Activated CD8-positive, alpha-beta T cell treated with anti-CD3 and anti-CD28 coated beads, Interleukin-2, amount 10 ng/mL, durations not matched to agents 7 days and 5 days (primary cell): ENCODE measurements at places on chromosomes 12 and 14.
A peak's percentile ranks its signal among the peaks of the same experiment; 100 is the strongest.

DNA sequence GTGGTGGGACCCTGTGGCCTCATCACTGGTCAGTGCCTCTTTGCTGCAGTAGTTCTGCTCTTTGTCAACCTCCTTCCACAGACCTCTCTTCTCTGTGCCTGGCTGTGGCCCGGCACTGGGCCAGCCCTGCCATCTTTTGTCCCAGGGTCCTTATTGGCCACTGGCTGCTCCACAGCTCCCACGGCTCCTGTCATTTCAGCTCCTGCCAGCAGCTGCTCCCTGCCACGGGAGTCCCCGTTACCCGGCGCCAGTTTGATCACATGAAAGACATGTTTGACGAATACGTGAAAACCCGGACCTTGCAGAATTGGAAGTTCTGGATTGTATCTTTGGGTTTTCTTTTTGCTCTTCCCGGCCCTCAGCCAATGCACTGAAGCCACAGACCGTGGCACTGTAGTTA, 35.4 kb downstream of the IL31 start:
- no peak for DNase-seq

GRCh38 chr12:93174473-93174872, 203.3 kb upstream of the NUDT4 start:
- DNase-seq, result no peak

GRCh38 chr12:53299101-53299453, 418 bp upstream of the MYG1 start:
- peak; percentile 59 for DNase-seq

DNA sequence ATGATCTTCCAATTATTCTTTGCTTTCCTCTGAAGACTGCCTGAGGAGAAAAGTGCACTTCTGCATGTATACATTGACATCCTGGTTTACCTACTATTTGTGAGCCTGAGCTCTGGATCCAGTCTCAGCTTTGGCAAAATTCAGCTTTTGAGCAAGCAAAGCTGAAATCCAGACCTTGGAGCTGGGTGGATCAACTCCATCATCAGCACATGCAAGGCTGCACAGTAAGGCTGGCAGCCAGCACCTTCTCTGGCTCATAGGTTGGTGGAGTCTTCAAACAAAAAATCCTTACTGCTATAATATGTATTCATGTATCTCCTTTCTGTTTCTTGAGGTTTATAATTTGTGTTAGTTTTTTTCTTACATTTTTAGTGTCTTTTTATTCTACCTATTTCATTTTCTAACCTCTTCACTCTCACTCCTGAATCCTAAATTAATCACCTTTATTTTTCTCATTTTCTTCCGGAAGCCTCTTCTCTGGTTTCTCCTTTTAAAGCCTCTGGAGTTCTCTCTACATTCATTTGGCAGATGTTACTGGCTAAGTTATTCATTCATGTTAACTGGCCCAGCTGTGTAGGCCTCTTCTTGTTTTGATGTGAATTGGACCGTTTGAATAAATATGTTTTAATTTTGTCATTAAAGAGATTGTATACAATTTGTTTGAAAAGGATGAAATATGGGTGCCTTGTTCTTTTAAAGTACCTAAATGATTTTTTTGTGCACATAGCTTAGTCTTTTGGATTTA, 224.8 kb downstream of the DACT1 start:
- DNase-seq, result no peak

DNA sequence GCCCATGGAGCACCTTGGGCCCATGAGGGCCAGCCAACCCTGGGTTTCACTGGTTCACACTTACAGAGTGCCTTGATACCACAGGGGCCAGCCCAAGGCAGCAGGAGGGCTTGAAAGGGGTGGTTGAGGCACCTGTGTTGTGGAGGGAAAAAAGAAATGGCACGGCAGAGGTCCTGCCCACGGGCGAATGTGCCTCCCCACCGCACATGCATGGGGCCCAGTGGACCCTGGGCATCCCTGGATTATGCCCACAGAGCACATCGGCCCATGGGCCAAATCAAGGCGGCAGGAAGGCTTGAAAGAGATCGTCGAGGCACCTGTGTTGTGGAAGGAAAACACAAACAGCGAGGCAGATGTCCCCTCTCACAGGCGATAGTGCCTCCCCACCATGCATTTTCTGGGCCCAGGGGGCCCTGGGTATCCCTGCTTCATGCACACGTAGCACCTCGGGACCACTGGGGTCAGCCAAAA, 378.1 kb downstream of the ALG10 start:
- no peak for DNase-seq

GRCh38 chr12:77723308-77723707, 107.4 kb upstream of the NAV3 start:
- DNase-seq, result no peak

GRCh38 chr14:99574099-99574880, 29.7 kb downstream of the CCDC85C start:
- no peak for DNase-seq

GRCh38 chr14:50070840-50071548, 45.4 kb downstream of the VCPKMT start:
- no peak for DNase-seq

GRCh38 chr12:21818627-21819026, 44.1 kb upstream of the KCNJ8 start:
- DNase-seq, result no peak

DNA sequence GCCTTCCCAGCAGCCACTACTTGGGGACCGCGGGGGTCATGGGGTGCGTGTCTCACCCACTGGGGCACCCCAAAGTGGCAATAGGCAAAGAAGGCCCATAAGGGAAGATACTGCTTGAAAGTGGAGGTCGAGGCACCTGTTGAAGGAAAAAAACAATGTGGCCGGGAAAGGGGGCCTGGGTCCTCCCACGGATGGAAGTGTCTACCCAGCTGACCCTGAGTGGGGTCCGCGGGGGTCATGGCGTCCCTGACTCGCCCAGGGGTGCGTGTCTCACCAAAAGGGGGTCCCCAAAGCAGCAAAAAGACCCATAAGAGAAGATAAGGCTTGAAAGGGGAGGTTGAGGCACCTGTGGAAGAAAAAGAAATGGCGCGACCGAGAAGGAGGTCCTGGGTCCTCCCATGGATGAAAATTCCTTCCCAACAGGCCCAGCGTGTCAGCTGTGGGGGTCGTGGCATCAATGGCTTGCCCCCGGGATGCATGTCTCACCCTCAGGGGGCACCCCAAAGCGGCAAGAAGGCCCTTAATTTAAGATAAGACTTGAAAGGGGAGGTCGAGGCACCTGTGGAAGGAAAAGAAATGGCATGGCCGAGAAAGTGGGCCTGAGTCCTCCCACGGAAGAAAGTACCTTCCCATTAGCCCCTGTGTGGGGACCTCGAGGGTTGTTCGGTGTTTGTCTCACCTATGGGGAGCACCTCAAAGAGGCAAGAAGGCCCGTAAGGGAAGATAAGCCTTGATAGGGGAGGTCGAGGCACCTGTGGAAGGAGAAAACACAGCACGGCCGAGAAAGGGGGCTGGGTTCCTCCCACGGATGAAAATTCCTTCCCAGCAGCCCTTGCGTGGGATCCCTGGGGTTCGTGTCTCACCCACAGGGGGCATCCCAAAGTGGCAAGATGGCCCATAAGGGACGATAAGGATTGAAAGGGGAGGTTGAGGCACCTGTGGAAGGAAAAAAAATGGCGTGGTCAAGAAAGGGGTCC, 266.0 kb downstream of the ALG10 start:
- DNase-seq, result no peak

- no peak for DNase-seq
These were observed 26.3 kb downstream of the ANO6 start for GRCh38 chr12:45242180-45242579.

DNA sequence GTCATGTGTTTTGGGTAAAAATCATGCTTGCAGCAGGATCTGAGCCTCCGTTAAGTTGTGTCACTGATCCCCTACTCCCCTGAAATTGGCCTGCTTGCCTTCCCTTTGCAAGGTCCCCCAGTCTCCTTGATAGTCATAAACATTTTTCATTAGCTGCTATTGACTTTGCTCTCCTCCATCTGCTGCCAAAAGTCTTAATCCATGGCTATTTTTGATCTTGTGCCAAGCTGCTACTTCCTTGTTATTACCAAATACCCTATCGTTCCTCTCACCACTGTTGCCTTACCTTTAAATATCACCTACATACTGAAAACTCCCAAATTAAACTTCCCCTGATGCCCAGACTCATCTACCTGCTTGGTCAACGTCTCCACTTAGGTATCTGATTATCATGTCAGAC, 148.3 kb downstream of the PHLDA1 start:
- DNase-seq, result no peak
